Left kidney (tissue), 8 donors: ENCODE measurements at places on chromosomes 2 and 18. TPM values are rescaled to one million over a fixed set of nuclear protein-coding genes. Genes with fewer than 3 reads are reported as not detected.

Gene DPYSL5
- polyA plus RNA-seq: 6.8 TPM

Gene ID2
- 306 TPM for polyA plus RNA-seq

Gene IL36B
- not detected for polyA plus RNA-seq

Gene BARD1
- 22.8 TPM for polyA plus RNA-seq

Gene YPEL5
- polyA plus RNA-seq: 128 TPM

Gene EMILIN1
- polyA plus RNA-seq: 57.7 TPM

Gene MC2R
- polyA plus RNA-seq: not detected

Gene FOXD4L1
- polyA plus RNA-seq: 0.60 TPM

Gene PTPRN
- polyA plus RNA-seq: 0.27 TPM

Gene HJURP
- polyA plus RNA-seq: 33.4 TPM

Gene FMNL2
- polyA plus RNA-seq: 134 TPM

Gene ZNF521
- polyA plus RNA-seq: 42.2 TPM

Gene LTBP1
- 85.2 TPM for polyA plus RNA-seq

Gene TACR1
- 2.9 TPM for polyA plus RNA-seq

Gene CPS1
- 6.1 TPM for polyA plus RNA-seq

Gene RNF152
- polyA plus RNA-seq: 13.0 TPM

Gene EFR3B
- 9.9 TPM for polyA plus RNA-seq

Gene INPP5D
- 6.6 TPM for polyA plus RNA-seq

Gene CYS1
- 83.0 TPM for polyA plus RNA-seq

Gene RSAD2
- polyA plus RNA-seq: 5.3 TPM
